ENCODE measurements at places on chromosomes 2 and 18.
A peak's percentile ranks its signal among the peaks of the same experiment; 100 is the strongest.

- no peak for DNase-seq
Observed at GRCh38 chr18:4551001-4551360, 95.9 kb upstream of the DLGAP1 start.

DNA sequence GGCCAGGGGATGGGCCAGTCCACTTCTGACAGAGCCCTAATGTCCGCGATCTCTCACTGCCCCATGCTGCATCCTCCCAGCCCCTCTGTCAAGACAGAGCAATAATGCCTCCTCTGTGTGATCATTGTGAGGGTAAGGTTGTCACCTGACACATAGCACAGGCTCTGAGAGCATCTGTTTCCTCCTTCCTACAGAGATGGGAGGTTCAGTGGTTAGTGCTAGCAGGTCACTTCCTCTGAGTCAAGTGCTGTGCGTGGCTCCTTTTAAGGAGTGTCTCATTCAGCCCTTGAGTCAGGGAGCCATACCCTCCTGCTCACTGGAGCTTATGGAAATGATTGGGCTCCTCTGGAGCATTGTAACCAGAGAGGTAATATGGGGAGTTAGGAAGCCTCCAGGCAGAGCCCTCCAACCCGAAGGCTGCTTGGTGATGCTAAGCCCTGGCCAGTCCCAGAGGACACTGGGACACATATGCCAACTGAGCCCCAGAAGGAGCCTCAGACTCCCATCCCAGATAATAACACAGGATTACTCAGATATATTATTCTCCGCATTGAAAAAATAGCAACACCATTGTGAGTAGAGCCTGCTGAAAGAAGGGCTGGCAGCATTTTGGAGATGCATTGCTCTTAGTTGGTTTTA lies 189.0 kb downstream of the GALNT1 start:
- DNase-seq = no peak

- peak; percentile 9 for DNase-seq
Observed at GRCh38 chr18:61893309-61893970, 633 bp upstream of the RNF152 start.

GRCh38 chr2:5913711-5914395 lies 221.7 kb downstream of the SOX11 start:
- DNase-seq = no peak

DNA sequence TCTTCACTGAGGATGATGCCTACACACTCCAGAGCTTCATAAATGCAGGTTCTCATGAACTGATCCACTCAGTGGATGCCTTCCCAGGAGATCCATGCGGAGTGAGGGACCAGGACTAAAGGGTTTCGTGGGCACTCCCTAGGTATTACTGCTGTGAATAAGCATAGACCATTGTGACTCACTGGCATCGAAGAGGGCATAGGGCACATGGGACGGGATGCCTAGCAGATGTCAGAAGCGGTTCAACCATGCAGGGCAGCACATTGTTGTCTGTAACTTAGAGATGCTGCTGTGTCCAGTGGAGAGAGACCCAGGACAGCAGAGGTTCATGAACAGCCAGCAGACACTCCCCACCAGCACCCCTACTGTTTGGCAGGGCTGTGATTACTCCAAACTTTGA lies 17.2 kb downstream of the GKN2 start:
- DNase-seq = no peak

GRCh38 chr2:230784795-230785194 lies 72.2 kb downstream of the CAB39 start:
- DNase-seq = no peak

DNA sequence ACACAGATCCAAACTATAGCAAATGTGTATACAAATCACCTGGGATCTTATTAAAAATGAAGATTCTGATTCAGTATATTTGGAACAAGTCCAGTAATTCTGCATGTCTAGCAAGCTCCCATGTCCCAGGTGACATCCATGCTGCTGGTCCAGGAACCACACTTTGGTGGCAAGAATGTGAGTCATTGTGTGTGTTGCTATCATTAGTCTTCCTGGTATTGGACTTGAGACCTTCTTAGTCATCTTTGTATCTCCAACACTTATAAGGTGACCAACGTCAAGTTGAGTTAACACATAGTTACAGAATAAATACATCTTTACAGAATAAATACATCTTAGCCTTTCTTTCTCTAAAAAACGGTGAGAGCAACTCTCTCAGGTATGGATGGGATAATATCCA lies 107.9 kb upstream of the NDUFV2 start:
- DNase-seq = no peak

All from naive B cell (primary cell).